T-helper 2 cell (primary cell): ENCODE measurements at places on chromosomes 2 and 18.

DNA sequence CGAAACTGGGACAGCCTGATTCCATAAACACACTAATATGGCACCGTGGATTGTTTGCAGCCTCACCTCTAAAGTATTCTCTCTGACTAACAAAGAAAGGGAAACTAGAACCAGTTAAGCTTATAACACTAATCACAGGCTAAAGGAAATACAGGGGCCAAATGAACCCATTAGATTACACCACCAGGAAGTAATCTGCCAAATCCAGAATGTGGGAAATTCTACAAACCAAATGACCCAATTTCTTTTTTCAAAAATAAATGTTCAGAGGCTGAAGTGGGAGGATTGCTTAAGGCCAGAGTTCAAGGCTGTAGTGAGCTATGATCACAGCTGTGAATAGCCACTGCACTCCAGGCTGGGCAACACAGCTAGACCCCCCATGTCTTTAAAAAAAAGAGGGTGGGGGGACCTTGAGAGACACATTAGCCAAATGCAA lies 1.5 kb upstream of the MPPE1 start:
- DNase-seq: no peak

DNA sequence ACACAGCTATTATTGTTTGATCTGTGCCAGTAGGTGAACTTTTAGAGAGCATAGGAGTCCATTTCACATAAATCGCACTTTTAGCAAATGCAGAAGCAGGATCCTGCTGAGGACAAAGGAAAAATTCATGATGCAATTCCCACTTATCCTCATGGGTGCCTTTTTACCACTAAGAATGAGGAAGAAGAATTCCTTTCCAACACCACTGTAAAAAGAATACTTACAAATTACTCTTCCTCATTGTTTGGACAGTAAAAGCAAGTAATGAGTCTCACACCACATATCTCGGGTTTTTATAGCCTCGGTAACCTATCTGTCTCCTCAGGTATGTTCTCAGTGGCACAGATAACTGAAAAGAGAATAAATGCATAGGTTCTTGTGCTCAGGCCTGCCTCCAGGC lies 238.5 kb downstream of the MTX2 start:
- no peak for DNase-seq

DNA sequence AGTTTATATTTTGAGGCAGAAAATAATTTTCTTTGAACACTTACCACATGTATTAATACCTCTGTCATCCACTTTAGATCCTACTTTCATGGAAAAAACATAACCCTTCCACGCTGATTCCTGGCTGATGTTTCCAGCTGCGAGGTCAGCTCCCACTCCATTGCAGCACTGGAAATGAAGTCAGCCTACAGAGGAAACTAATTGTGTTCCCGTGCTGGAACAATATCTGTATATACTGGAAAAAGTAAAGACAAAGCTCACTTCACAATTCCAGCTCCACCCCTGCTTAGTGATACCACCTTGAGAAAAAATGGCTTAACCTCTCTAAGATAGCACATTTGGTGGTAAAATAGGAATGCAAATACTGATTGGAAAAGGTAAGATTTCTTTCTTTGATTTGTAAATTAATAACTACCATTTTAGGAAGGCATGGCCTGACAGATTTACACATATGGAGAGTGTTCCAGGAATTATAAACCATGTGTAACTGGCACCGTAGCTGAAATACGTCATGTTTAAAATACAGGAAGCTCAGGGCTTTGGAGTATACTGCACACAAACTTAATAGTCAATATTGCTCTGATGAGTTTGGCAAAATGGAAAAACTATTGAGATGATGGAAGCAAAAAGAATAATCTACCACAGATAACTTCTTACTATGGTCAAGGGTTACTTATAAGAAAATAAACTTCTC lies 90.0 kb downstream of the TRIB2 start:
- DNase-seq: no peak

DNA sequence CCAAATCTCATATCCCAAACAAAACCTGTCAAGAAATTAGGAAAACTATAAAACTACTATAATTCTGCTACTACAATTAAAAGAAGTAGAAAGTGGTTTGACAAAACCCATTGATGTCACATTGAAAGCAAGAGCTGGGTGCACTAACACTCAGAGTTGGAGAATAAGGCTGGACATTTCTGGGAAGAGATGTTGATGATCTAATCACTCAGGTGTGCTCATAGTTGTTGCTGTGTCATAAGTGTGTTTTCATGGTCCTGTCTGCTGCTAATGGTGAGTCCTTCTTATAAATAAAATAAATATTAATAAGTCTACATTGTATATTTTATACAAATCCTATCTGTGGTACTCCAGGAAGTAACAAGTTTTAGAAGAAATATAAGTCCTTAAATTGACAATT lies 168.2 kb upstream of the LRP1B start:
- DNase-seq: no peak

DNA sequence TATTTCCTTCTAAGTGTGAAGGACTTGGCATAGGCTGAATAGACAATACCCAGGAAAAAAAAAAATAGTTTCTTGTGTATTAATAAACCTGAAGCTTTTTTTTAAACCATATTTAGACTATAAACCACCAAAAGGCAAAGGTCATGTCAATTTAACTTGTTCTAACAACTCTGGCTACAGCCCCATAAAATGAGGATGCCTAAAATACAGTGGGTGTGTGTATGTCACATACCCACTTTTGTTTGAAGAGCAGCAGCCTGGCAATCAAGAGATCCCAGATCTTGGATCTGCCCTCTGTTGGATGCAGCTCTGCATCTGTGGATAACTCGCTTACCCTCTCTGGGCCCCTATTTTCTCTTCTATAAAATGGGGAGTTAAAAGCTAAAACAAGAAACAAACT lies 65.4 kb downstream of the SATB2 start:
- no peak for DNase-seq

- DNase-seq: no peak
These were observed 333.0 kb downstream of the CLIP4 start for GRCh38 chr2:29448096-29448688.

DNA sequence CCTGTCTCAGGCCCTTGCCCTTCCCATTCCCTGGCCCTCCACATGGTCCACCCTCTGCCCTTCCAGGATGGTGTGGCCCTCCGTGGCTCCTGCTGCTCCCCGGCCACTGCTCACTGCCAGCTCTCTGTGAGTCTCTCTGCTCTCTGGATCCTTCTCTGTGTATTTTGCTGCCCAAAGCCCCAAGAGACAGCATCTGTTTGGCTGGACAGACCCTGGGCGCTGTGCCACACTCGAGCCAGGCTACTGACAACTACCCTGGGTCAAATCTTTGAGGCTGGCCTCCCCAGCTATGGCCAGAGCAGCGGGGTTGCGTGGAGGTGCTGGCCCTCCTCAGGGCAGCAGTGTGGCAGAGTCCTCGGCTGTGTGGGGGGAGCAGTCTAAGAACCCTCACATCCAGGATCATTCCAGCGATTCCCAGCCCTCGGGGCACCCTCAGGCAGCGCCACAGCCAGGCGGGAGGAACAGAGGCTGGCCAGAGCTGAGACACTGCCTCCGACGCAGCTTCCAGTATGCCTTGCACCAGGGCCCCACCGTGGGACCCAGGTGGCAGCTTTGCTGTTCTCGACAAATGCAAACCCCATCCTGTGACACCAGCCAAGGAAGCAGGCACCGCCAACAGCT lies 139.4 kb upstream of the GLI2 start:
- no peak for DNase-seq

- DNase-seq: no peak
These were observed 91.6 kb upstream of the MAP4K3 start for GRCh38 chr2:39528701-39529100.

GRCh38 chr2:177029501-177029900 lies 183.1 kb upstream of the HNRNPA3 start:
- DNase-seq: no peak

DNA sequence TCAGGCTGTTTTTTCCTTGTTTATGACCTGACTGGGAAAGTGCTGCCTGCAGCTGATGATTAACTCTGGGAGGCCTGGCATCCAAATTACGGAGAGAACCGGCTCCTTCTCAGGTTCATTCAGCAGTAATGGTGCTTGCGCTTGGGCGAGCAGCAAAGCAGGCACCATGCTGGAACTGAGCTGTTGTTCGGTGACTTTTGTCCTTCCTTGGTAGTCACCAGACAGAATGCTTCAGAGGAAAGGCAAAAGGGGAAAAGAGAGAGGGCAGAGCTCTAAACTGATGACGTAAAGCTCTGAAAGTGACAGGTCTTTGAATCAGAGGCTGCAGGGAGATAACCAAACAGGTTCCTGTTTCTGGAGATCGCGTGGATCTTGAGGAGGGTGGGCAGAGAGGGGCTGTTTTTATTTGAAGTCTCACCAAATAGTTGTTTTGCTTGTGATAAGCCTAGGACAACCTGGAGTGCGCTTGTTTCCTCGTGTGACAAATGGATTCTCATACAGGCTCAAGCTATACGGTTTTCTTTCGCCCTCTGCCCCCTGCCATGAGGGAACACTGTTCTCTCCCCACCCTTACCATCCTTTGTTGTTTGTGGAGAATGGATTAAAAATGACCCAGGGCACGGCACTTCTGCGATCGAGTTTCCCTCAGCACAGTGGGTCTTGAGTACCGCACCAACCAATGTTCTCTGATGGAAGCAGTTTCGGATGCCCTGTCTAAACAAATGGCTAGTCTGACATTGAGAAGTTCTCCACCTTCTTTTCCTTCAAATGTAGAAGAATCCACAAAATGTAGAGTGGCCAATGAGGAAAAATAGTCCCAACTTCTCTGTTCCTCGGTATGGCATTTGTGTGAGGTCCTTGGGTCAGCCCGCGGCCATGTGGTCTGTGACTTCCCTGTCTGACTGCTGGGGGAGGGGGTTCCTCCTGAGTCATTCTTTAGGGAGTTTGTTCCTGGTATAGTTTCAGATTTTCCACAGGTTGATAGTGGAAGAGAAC lies 1.3 kb downstream of the RASGRP3 start:
- no peak for DNase-seq

DNA sequence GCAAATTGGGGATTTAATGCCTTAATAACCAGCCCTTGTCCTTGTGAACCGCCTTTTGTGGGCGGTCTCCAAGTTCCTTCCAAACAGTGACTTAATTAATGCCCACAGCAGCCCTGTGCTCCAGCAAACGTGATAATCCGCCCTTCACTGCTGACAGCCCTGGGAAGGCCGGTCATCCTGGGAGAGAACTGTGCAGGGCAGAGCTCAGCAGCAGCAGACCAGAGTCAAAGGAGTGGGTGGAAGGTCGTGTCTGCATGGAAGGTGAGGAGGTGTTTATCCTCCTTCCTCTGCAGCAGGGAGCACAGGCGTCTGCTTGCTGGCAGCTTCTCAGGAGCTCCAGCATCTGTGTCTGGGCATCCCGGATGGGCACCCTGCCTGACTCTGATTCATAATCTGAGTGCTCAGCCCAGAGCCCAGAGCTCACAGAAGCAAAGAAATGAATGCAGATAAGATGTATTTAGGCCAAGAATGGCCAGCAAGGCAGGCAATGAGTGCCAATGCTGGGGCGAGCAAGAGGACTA lies 270.0 kb upstream of the PXDN start:
- DNase-seq: no peak

- DNase-seq: no peak
These were observed 17.8 kb upstream of the TMEM18 start for GRCh38 chr2:694906-695510.

GRCh38 chr2:126370201-126370600 lies 285.8 kb upstream of the GYPC start:
- DNase-seq: no peak

DNA sequence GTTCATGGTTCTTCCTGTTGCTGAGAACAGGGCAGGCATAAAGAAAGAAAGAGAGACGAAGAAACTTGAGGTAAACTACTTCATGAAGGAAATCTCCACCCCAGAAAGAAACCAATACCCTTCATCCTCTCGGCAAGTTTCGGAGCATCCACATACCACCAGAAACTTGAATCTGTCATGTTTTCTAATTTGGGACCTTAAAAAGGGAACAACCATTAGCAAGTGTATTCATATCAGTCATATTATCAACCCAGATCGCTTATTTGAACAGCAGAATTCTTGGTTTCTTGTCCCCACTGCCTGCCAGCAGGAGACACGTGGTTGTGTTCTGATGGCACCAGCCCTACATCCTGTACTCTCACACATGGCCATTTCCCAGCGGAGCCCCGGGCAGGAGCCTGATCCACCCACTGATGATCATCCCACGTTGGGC lies 53.2 kb upstream of the FZD7 start:
- DNase-seq: no peak

GRCh38 chr2:100070078-100070477 lies 72.3 kb downstream of the AFF3 start:
- no peak for DNase-seq

GRCh38 chr2:174974131-174974530 lies 31.1 kb downstream of the CHN1 start:
- no peak for DNase-seq

- DNase-seq: no peak
These were observed 81.7 kb downstream of the MGAT5 start for GRCh38 chr2:134335601-134336000.

GRCh38 chr2:157055660-157056199 lies 201.8 kb upstream of the GALNT5 start:
- DNase-seq: no peak

DNA sequence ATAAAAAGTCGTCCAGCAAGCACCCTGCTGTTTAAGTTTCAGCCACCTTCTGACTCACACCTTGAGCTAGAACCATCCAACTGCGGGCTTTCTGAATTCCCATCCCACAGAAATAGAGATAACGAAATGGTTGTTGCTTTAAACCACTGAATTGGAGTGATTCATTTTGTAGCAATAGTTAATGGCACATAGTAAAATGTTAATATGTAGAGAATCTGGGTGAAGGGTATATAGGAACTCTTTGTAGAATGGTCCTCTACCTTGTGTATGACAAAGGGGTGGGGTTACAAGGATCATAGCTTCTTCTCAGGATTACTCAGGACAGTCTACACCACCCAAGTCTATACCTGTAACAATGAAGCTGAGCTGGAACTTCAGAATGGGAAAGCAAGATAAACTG lies 2.4 kb upstream of the MAPRE3 start:
- no peak for DNase-seq

GRCh38 chr18:11489266-11489899 lies 120.0 kb upstream of the SLC35G4 start:
- no peak for DNase-seq

GRCh38 chr18:58572181-58572580 lies 56.7 kb downstream of the ALPK2 start:
- no peak for DNase-seq

- DNase-seq: no peak
These were observed 216.3 kb upstream of the ITGA4 start for GRCh38 chr2:181240844-181241243.

DNA sequence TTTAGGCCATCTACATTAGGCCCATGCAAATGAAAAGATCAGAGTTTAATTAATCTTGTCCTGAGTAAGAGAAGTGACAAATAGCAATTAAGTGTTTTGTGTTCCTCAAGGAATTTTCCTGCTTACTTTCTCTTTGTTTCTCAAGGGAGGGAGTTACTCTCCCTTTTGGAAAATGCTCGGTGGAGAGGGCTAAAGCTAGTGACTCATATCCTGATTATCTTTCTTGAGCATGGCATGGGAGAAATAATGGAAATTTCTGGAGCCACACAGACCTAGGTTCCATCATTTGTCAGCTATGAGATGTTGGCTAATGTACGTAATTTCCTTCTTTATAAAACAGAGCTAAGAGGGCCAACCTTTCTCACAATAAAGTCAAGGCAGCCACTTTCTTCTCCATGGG lies 177.1 kb downstream of the ETAA1 start:
- DNase-seq: no peak

GRCh38 chr2:71941726-71942525 lies 205.7 kb downstream of the CYP26B1 start:
- DNase-seq: no peak

GRCh38 chr2:234375176-234375880 lies 121.6 kb downstream of the ARL4C start:
- no peak for DNase-seq
